OCI-LY7 (cell line): ENCODE measurements at places on chromosomes 16 and 17.

- no peak for DNase-seq
Measured at GRCh38 chr17:38345743-38346142, 2.0 kb upstream of the GPR179 start.

DNA sequence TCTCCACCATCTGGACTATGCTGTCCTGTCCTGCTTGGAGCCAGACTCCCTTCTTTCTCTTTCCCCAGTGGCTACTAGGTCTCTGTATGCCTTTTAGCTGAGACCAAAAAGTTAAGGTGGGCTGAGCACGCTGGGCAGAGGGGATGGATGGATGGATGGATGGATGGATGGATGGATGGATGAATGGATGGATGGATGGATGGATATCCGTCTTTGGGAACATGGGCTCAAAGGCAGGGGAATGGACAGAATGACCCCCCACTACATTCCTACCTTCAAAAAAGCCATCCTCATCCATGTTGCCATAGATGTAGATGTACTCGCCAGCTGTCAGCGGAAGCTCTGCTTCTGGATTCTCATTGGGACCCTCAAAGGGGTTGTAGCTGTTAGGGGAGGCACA is 12.8 kb downstream of the TSPOAP1 start:
- no peak for DNase-seq

- no peak for DNase-seq
Measured at GRCh38 chr16:58461056-58461455, 38.9 kb upstream of the NDRG4 start.

- DNase-seq: no peak
Measured at GRCh38 chr17:40550608-40551007, 14.7 kb downstream of the CCR7 start.

DNA sequence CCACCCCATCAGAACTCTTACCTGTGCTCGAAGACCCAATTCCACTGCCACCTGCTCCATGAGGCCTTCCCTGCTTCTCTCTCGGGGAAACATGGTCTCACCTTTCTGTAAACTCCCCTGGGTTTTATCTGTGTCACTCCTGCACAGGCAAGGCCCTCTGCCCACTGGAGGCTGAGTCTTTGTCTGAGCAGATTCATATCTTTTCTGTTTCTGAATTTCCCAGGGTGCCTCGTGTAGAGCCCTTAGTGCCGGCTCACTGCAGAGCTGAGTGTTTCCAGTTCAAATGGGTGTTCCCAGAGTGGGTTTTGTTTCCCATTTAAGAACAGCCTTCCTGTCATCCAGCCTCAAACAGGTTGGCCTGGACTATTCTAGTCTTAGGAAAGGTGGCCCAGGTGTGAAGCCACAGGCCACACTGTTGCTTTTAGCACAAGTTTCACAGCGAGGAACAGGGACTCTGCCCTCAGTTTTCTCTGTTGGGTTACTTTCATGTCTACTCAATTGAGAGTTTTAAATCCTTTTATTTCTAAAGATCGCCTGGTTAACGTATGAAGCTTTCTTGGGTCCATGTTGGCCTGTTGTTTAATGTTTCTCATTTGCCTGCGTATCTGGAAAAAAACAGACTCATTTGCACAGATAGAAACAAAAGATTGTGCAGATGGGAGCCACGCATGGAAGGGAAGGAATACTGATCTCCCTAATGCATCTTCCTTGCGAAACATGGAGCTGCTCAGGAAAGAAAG is 228.7 kb downstream of the MSI2 start:
- no peak for DNase-seq

DNA sequence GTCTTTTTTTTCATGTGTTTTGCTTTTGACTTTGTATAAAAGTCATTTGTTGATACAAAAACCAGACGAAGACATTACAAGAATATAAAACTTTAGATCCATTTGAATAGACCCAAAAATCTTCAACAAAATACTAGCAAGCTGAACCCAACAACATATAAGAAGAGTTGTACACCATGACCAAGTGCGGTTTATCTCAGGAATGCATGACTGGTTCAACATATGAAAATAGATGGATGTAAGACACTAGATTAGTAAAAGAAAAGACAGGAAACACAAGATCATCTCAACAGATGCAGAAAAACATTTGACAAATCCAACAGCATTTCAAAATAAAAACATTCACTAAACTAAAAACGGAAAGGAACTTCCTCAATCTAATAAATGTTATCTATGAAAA is 69.0 kb downstream of the TBC1D16 start:
- no peak for DNase-seq

GRCh38 chr17:63405741-63406261 is 40.3 kb downstream of the CYB561 start:
- DNase-seq: peak; percentile 78
